Activated naive CD4-positive, alpha-beta T cell treated with anti-CD3 and anti-CD28 coated beads, Interleukin-2, amount 10 ng/mL, durations not matched to agents 7 days and 5 days (primary cell): ENCODE measurements at places on chromosomes 7 and 10.

DNA sequence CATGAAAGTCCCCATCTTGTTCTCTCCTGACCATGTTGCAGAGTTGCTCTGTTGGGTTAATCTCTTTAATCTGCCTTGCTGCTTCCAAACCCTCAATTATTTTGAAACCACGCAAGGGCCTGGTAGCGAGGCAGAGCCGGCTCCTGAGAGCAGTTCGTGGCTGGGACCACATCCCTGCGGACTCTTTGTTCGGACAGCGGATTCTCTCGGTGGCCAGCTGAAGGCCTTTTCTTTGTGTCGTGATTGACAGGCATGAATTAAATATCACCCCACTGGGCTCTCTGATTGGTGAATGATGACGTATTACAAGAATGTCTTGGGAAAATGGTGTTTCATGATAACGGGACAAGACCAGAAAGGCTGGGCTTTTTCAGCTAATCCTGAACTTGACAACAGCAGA is 66.9 kb upstream of the ARHGAP21 start:
- H3K27ac ChIP-seq: no peak overlapping the region
- H3K4me1 ChIP-seq: no peaks in the 10 kb centered on the region
- no peaks in the 10 kb centered on the region for H3K36me3 ChIP-seq
- H3K4me3 ChIP-seq: no peak overlapping the region
- no peak for DNase-seq
- no peaks in the 10 kb centered on the region for H3K27me3 ChIP-seq

DNA sequence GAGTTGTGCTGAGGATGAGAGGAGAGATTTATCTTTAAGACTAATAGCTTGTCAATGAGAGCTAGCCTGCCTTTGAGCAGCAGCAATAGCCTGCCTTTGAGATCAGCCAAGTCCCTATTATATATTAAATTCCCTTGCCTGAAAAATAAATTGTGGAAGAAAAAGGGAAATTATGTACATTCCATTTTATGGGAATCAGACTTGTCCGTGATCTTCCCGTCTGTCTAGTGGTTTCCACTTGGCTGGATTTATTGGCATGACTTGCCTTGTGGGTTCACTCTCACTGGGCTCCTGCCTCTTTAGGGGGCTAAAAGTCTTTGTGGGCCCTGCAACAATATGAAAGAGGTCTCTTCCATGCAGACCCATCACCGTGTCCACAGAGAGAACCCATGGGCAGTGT is 171.7 kb upstream of the FRMD4A start:
- no peak for DNase-seq
- peaks cover 32% of the 10 kb centered on the region for H3K4me1 ChIP-seq
- no peak overlapping the region for H3K27ac ChIP-seq
- no peak overlapping the region for H3K4me3 ChIP-seq
- H3K27me3 ChIP-seq: no peaks in the 10 kb centered on the region

- no peak for DNase-seq
- H3K4me3 ChIP-seq: no peak overlapping the region
Observed at GRCh38 chr7:39233851-39234529, 256.3 kb downstream of the POU6F2 start.

GRCh38 chr10:58305821-58306220 is 29.0 kb upstream of the UBE2D1 start:
- no peaks in the 10 kb centered on the region for H3K4me1 ChIP-seq
- H3K27ac ChIP-seq: no peak overlapping the region
- peaks cover 22% of the 10 kb centered on the region for H3K27me3 ChIP-seq
- no peak overlapping the region for H3K4me3 ChIP-seq

DNA sequence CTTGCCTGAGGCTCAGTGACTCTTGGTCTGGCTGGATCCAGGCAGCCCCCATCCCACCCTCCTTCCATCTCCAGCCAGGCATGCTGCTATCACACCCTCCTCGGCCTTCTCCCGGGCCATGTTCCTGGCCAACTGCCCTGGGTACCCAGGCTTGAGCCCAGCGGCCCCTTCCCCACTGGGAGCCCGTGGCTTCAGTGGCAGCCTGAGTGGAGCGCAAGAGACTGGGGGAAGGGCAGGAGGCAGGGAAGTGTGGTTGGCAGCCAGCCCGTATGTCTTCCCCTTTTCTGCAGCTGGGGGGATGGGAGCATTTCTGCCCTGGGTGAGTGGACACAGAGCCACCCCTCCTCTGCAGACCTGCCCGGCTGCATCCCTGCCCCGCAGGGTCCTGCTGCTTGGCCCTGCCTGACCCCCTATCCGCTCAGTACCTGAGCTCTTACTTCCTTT is 148.5 kb downstream of the ARHGAP22 start:
- peak; percentile 6 for DNase-seq
- H3K36me3 ChIP-seq: no peaks in the 10 kb centered on the region
- H3K27ac ChIP-seq: no peak overlapping the region

- DNase-seq: no peak
- no peak overlapping the region for H3K27ac ChIP-seq
- peaks cover 16% of the 10 kb centered on the region for H3K27me3 ChIP-seq
- no peaks in the 10 kb centered on the region for H3K4me1 ChIP-seq
- H3K4me3 ChIP-seq: no peak overlapping the region
Observed at GRCh38 chr10:34838366-34838900, 23.3 kb upstream of the PARD3 start.

- no peak for DNase-seq
- H3K27ac ChIP-seq: no peak overlapping the region
- no peaks in the 10 kb centered on the region for H3K27me3 ChIP-seq
- H3K4me1 ChIP-seq: peaks cover 22% of the 10 kb centered on the region
- no peak overlapping the region for H3K4me3 ChIP-seq
- no peaks in the 10 kb centered on the region for H3K36me3 ChIP-seq
Observed at GRCh38 chr7:16562456-16563220, 36.0 kb downstream of the LRRC72 start.

DNA sequence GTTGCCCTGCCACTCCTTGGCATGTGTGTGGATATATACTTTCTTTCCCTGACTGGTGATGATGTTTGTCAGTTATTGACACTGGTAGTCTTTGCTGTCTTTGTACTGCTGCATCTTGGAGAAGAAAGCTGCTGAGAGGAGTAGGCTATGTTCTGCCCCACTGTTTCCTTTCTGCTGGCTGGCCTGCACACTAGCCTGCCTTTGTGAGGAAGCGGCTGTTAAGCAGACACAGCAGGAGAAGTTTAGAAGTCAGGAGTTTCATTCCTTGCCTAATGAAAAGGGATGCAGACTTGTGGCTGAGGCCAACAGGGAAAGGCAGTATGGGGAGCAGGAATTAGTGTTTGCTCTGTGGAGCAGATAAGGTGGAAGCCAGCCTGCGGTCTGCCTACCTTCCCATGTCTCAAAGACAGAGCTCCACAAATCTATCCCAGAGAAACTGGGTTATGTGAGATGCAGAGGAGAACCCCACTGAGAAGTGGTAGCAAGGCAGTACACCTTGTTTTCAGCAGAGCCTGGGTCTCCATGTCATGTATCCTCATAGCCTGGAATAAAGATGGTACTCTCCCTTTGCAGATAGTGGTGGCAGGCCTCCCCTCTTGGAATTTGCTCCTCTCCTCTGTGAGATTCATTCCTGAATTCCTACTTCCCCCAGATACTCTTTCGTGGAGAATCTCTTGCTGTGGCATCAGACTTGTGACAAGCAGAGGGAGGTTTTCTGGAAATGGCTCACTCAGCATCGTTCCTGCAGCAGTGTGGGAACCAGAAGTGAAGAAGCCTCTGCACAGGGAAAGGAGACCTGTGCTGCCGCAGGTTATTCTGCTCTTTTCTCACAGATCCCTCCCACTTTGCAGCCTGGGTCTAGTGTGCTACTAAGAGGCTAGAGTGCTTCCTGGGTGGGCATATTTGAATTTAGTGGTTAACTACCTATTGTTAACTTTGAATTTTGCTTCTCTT is 130.2 kb downstream of the LRRC4 start:
- DNase-seq: no peak
- H3K36me3 ChIP-seq: peaks cover 4% of the 10 kb centered on the region
- H3K27me3 ChIP-seq: no peaks in the 10 kb centered on the region
- H3K4me1 ChIP-seq: peaks cover 7% of the 10 kb centered on the region

DNA sequence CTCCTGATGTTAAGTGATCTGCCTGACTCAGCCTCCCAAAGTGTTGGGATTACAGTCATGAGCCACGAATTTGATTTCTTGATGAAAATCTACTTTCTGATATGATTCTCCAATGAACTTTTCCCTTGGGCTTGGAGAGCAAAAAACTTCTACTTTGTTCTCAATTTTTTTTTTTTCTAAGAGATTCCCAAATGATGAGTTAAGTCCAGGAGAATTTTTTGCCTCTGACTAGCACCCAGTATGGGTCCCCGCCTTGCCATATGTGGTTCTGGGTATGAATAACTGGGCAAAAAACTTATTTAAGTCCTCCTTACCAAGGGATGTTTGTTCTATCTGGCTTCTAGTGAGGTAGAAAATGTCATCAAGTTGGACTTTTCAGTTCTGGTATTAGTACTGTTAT is 147.9 kb upstream of the LYZL1 start:
- H3K27me3 ChIP-seq: peaks cover 17% of the 10 kb centered on the region
- no peaks in the 10 kb centered on the region for H3K36me3 ChIP-seq
- H3K4me3 ChIP-seq: no peak overlapping the region
- H3K4me1 ChIP-seq: no peaks in the 10 kb centered on the region
- no peak overlapping the region for H3K27ac ChIP-seq

DNA sequence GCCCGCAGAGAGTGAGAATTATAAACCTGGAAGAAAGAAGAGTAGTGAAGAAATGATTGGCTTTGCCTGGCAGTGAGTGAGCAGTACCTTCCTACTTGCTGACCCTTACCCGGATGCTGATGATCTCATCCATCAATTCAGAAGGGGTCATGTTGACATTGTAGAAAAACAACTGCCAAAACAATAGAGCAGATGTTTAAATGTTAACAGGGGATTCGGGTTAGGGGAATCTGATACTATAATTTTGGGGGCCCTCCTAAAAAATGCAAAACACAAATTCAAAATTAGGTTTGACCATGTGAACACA is 78.1 kb downstream of the MYOF start:
- H3K36me3 ChIP-seq: no peaks in the 10 kb centered on the region
- H3K27ac ChIP-seq: no peak overlapping the region
- no peaks in the 10 kb centered on the region for H3K4me1 ChIP-seq
- DNase-seq: no peak

- H3K4me1 ChIP-seq: no peaks in the 10 kb centered on the region
- H3K27ac ChIP-seq: peak overlapping the region; percentile 33
- H3K4me3 ChIP-seq: no peak overlapping the region
- H3K27me3 ChIP-seq: no peaks in the 10 kb centered on the region
- H3K36me3 ChIP-seq: no peaks in the 10 kb centered on the region
- no peak for DNase-seq
Observed at GRCh38 chr10:130361351-130362105, 225.3 kb downstream of the GLRX3 start.

DNA sequence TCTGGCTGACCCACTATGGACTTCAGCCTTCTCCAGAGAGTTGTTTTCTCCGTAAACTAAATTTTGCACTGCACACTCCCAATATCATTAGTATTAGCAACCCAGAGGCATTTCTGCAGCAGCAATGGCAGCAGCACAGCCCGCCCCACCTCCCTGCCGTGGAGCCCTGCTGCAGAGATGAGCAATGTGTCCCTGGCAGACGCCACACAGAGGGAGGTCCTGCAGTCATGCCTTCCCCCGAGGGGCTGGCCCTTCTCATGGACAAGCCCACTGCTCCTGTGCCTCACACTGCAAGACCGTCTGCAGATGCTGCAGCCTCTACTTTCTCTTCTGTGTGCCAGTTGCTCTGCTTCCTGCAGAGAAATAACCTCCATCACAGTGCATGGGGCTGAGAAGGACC is 393.4 kb upstream of the MKI67 start:
- no peak overlapping the region for H3K27ac ChIP-seq
- DNase-seq: no peak
- H3K36me3 ChIP-seq: no peaks in the 10 kb centered on the region
- H3K4me1 ChIP-seq: no peaks in the 10 kb centered on the region

DNA sequence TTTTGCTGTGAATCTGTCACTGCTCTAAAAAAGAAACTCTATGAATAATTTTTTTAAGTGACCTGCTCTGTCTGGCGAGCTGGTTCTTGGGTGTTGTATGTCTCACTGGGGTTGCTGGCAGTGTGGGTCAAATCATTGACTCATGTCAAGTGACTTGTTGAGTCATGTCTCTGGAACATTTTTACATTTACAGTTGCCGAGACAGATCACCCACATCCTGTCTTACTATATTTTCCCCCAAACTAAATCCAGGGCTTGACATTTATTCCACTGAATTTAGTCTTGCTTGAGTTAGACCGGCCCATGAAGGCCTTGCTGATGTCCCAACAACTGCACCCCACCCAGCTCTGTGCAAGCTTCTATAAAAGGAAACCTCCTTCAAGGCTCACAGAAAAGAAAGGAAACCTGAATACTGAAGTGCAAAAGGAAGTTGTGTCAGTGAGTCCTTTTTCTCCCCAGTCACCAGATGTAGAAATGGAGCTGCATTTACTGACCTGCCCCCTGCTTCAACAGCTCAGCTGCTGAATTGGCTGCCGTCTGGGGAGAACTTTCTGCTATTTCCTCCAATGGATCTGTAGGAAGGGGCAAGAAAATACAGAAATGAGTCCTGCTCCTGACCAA is 290.3 kb downstream of the TNS3 start:
- H3K36me3 ChIP-seq: no peaks in the 10 kb centered on the region
- peaks cover 3% of the 10 kb centered on the region for H3K4me1 ChIP-seq
- no peaks in the 10 kb centered on the region for H3K27me3 ChIP-seq
- H3K4me3 ChIP-seq: no peak overlapping the region
- DNase-seq: no peak

GRCh38 chr10:121800831-121801230 is 127.0 kb downstream of the ATE1 start:
- DNase-seq: no peak
- H3K27ac ChIP-seq: no peak overlapping the region
- H3K4me3 ChIP-seq: no peak overlapping the region
- peaks cover 6% of the 10 kb centered on the region for H3K36me3 ChIP-seq

- H3K27me3 ChIP-seq: no peaks in the 10 kb centered on the region
- peak; percentile 54 for DNase-seq
- no peak overlapping the region for H3K4me3 ChIP-seq
- peaks cover 3% of the 10 kb centered on the region for H3K4me1 ChIP-seq
- H3K27ac ChIP-seq: no peak overlapping the region
- peaks cover 69% of the 10 kb centered on the region for H3K36me3 ChIP-seq
Observed at GRCh38 chr10:26503911-26504310, 65.8 kb downstream of the APBB1IP start.

GRCh38 chr7:50308532-50309385 is 4.2 kb downstream of the IKZF1 start:
- peak; percentile 54 for DNase-seq
- H3K36me3 ChIP-seq: peaks cover 77% of the 10 kb centered on the region
- H3K4me1 ChIP-seq: peaks cover 21% of the 10 kb centered on the region
- no peaks in the 10 kb centered on the region for H3K27me3 ChIP-seq
- peak overlapping the region; percentile 99 for H3K27ac ChIP-seq

- no peak overlapping the region for H3K27ac ChIP-seq
- peaks cover 14% of the 10 kb centered on the region for H3K27me3 ChIP-seq
- H3K36me3 ChIP-seq: no peaks in the 10 kb centered on the region
- DNase-seq: no peak
Observed at GRCh38 chr10:114373631-114374030, 30.7 kb downstream of the AFAP1L2 start.
